Activated naive CD4-positive, alpha-beta T cell (primary cell): ENCODE measurements at places on chromosomes 7 and 10.

GRCh38 chr10:120788771-120789170 lies 62.4 kb upstream of the WDR11 start:
- DNase-seq = no peak

DNA sequence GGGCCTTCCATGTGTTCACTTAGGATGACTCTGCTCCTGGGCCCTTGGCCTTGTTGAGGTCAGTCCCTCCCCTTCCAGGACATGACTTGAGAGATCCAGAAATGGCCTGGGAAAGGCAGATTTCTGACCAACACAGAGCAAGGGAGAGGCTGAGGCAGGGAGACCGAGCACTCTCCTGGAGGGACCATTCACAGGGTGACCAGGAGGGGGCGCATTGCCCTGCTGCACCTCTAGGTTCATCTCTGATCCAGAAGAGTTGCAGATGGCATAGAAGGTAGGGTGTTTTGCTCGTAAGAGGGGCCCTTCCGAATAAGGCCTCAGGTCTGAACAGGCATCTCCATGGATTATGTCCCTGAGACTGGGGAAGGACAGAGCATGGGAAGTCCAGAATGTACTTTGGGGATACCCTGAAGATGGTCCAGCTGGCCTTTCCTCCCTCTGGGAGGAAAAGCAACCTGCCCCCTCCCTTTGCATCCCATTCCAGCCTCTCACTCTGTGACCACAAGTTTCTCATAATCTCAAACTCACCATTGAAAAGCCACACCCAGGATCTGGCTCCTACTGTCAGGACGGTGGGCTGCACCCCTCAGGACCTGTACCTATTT lies 6.6 kb downstream of the DMBT1 start:
- no peak for DNase-seq

- DNase-seq = no peak
Measured at GRCh38 chr10:34537629-34538231, 277.4 kb downstream of the PARD3 start.

- DNase-seq = no peak
Measured at GRCh38 chr7:141295367-141295895, 221.6 kb downstream of the TMEM178B start.

- no peak for DNase-seq
Measured at GRCh38 chr10:359762-360161, 224.5 kb downstream of the ZMYND11 start.

DNA sequence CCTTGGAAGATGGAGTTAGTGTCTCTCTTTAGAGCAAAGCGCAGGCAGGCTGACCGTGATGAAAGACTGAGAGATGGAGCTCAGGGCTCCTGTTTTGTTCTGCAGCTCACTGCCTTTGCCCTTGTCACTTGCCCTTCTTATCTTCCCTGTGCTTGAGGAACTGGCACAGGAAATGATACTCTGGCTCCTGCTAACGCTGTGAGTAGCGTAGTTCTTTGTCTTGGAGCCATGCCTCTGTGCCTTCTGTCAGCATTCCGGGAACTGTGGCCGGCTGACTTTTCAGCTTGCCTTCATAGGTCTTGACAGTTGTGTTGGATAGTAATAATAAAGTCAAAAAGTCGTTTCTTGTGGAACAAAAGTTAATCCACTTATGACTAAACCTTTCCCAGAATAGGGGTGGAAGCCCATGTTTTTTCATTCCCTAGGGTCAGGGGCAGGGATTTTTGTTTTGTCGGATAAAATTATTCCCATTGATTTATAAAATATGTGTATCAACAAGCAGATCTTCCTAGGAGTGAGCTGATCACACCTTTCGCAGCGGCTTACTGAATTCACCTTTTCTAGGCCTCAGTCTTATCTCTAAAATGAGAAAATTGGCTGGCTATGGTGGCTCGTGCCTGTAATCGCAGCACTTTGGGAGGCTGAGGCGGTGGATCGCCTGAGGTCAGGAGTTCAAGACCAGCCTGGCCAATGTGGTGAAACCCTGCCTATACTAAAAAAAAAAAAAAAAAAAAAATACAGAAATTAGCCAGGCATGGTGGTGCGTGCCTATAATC lies 16.6 kb upstream of the TMEM236 start:
- DNase-seq = no peak

DNA sequence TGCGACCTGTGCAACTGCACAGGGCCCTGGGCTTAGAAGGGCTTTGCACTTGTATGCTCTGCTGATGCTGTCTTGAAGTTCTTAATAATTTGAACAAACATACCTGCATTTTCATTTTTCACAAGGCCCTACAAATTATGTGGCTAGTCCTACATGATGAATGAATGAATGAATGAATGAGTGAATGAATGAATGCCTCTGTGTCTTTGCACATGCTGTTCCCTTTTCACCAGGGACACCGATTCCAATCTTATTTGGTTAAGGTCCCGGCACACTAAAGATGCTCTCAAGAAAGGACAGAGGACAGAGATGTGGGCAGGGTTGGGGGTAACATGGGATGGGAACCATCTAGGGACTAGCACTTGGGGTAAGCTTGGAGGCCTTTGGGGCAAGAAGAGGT lies 39.4 kb upstream of the CHST3 start:
- no peak for DNase-seq

- peak; percentile 52 for DNase-seq
Measured at GRCh38 chr10:6347391-6347951, 144.7 kb downstream of the PFKFB3 start.

DNA sequence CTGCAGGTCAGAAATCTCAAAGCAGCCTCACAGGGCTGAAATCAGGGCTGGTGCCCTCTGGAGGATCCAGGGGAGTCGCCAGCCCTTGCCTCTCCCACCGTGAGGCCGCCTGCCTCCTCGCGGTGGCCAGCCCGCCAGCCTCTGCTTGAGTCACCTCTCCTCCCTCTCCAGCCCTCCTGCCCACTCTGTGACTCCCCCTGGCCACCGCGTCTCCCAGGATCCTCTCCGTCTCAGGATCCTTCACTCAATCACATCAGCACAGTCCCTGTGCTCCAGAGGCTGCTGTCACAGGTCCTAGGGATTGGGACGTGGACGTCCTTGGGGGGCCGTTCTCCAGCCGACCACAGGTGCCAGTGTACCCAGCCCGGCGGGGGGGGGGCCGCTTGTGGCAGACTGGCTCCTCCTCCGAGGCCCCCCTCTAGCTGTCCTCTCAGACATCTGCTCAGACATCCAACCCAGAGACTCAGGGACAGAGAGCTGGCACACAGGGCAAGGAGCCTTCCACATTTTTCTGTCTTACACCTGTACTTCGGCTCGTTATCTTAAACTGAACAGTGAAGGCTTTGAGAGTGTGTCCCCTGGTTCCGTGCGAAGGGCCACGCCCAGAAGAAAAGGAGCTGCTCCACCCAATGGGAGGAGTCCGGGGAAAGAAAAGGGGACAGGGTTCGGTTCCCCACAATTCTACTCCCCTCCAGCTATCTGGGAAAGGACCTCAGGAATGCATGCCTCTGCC lies 9.4 kb upstream of the PPP2R2D start:
- no peak for DNase-seq

GRCh38 chr10:124321433-124322089 lies 97.2 kb downstream of the OAT start:
- DNase-seq = no peak

- no peak for DNase-seq
Measured at GRCh38 chr7:157431951-157432540, 95.2 kb downstream of the DNAJB6 start.

- no peak for DNase-seq
Measured at GRCh38 chr7:129263168-129263567, 38.3 kb downstream of the AHCYL2 start.

GRCh38 chr10:87093632-87094372 lies 841 bp downstream of the GLUD1 start:
- peak; percentile 33 for DNase-seq

DNA sequence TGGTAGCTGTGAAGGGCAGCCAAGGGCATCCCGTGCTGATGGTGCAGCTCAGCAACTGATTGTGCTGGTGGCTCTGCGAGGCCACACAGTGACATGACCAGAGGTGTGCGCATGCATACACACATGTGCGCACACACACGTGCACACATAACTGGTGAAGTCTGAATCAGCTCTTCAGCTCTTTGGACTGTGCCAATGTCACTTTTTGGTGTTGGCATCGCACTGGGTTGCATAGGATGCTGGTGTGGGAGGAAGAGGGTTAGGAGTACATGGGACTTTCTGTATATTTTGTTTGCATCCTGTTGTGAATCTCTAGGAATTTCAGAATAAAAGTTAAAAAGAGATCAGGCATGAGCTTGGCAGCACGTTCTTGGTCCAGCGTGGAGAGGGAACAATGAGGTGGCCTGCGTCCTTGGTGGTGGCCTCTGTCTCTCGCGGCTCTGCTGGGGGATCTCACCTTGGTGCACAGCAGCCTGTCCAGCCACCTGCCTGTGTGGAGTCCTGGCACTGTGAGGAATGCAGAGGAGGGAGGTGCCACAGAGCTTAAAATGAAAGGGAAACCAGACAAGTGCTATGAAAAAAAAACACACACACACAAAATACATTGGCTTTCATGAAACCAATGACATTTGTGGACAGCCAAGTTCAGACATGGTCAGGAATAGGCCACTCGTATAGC lies 124.0 kb downstream of the TRRAP start:
- DNase-seq = no peak

DNA sequence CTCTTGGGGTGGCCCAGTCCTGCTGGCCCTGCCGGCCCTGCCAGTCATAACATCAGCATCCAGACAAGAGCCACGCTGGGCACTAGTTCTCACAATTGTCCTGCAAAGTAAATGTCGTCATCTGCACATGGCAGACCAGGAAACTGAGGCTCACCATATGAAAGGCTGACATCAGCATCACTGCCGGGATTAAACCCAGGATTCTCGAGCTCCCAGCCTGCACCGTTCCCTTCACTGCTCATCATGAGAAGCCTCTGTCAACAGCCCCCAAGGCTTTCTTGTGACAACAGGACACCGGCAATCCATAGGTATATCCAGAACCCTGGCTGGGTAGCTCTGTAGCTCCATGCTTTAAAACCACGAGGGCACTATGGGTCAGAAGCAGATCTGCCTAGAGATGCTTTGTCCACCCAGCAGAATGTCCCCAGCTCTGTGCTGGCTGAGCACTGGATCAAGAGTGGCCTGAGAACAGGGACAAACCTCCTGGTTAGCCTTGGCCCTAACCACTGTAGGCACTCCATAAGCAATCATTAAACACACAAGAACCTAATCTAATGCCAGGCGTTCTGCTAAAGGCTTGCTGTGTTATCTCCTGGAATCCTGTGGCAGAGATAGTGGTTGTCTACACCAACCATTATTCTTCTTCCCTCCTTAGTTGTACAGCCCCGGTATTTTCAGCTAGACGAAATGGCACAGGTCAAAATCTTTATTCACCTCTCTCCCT lies 41.2 kb upstream of the C10orf71 start:
- no peak for DNase-seq

- no peak for DNase-seq
Measured at GRCh38 chr10:85535926-85536325, 830.7 kb downstream of the GRID1 start.

- DNase-seq = no peak
Measured at GRCh38 chr7:90726120-90726519, 130.0 kb downstream of the CDK14 start.

DNA sequence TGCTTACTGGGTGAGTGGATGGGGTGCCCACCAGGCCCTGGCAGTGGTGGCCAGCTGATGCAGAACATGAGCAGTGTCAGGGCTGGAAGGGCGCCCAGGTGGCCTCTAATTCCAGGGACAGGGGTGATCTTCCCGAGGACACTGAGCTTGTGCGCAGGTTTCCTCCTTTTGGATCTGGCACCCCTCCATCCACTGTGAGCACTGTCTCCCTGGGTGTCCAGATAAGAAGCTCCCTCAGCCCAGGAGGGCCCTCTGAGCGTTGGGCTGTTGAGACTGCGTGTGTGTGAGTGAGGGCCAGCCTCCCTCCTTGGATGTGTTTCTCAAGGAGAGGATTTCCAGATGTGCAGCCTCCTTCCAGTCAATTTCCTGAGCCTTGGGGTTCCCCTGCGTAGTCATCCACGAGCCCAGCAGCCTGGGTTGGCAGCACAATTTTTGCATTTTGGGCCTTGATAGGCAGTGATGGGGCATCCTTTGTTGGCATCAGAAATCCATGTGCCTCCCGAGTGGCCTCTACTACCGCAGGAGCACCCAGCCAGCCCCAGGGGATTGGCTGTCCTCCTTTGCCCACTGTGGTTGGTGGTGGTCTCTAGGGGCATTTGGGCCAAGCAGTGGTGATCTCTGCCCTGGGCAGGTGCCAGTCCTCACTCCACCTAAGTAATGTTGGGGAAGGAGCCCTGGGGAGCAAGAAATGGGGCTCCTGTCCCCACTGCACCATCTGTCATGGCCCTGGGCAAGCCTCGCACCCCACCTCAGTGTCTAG lies 20.9 kb upstream of the BTBD16 start:
- DNase-seq = no peak

GRCh38 chr10:16996530-16996964 lies 133.1 kb downstream of the CUBN start:
- DNase-seq = no peak

GRCh38 chr10:25017661-25018060 lies 1.2 kb downstream of the THNSL1 start:
- no peak for DNase-seq

- DNase-seq = no peak
Measured at GRCh38 chr10:37777056-37777455, 80.4 kb downstream of the ZNF248 start.

DNA sequence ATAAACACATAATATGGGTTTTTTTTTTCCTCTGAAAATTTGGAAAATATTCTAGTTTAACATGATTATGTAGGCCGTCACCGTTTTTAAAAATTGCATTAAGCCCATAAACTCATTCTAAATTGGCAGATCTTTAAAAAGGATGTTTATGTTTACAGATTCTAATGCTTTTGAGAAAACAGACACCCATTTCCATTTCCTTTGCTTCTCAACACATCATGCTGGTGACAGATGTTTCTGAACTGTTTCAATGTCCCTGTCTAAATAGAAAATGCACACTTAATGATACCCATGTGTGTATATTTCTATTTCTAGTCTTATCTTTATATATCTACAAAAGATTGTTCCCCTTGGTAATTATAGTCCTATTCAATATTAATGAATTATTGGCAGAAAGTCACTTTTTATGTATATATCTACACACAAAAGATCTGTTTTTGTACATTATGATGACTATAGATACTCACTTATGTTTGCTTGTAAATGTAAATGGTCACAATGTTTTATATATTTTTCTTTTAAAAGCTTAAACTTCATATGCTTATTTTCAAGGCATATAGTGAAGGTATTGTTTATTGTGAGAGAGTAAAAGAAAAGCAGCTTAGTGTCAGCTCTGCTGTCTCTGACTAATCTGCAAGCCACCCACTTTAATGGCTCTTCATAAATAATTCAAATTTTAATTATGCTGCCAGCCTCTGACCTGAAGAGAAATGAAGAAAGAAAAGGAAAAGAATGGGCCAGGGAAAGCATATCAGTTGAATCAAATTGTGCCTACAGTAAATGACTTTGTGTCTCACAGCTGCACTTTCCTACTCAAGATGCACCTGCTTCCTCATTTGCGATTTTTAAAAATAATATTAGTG lies 179.4 kb downstream of the CACNA2D1 start:
- DNase-seq = no peak

GRCh38 chr7:33710608-33711007 lies 194.7 kb upstream of the BMPER start:
- no peak for DNase-seq

GRCh38 chr7:73831834-73832651 lies 1.2 kb downstream of the CLDN4 start:
- no peak for DNase-seq
